Urothelium cell line (cell line): ENCODE measurements at places on chromosomes 13 and 19.
A peak's percentile ranks its signal among the peaks of the same experiment; 100 is the strongest.

DNA sequence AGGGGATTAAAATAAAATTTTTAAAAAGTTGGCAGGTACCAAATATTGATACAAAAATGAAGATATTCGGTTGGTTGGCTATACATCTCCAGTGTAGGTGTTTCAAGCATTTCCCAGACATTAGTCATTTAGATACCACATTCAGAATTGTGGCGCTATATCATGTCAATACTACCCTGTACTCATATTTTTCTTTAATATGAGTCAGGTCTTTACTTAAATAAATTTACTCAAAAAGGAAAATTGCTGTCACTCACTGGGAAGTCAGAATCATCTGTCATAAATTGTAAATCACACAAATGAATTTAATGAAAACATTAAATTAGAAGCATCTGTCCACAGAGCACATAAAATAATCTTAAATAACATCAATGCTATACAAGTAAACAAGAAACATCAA, 134.2 kb downstream of the TSHZ3 start:
- no peak for DNase-seq

DNA sequence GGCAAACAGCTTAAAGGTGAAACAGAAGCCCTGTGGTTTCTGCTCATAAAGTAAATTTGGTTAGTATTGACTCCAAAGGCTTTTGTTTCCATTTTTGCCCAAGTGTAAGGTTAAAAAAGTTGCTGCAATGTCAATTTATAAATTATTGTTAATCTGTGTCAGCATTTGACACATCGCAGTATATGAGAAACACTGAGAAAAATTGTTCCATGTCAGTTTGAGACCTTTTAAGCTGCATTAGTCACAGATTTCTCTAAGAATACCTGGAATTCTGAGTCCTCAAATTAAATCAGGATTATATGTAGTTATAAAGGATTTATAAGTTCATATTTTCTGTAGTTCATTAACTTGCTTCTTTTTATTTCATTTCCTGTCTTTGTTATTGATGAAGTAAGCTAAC, 78.8 kb downstream of the FGF14 start:
- no peak for DNase-seq

GRCh38 chr13:95492044-95492801, 60.3 kb upstream of the CLDN10 start:
- DNase-seq = no peak

DNA sequence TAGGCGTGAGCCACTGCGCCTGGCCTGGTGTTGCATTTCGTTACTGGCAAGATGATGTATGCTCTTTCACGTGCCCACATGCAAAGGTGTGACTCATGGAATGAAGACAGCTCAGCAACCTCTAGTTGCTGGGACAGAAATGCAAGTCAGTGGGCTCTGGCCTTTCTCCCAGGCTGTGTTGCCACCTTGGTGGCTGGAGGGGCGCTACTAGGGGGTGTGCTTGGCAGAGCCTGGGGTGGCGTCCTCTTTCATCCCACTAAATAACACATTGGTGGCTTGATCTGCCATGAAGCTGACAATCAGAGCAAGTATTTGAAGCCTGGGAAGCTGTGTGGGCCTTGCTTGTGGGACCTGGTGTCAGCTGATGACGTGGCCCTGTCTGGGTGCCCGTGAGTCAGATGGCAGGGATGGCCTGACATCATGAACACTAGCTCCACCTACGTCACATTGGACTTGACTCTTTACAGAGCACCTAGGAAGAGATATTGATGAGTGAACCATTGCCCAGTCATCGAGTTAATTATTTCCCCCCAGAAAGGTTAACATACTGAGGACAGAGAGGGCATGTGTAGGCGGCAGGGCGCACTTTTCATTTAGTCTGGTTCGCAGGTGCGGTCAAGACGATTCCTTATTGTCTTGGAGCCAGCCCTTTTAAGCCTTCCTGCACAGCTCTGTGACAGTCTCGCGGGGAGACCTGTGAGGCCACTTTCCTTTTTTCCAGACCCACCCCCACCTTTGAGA, 154.2 kb downstream of the TM9SF2 start:
- peak; percentile 50 for DNase-seq

- no peak for DNase-seq
Measured at GRCh38 chr13:33312150-33312860, 26.8 kb upstream of the STARD13 start.
